ENCODE measurements at places on chromosomes 1 and 21.

DNA sequence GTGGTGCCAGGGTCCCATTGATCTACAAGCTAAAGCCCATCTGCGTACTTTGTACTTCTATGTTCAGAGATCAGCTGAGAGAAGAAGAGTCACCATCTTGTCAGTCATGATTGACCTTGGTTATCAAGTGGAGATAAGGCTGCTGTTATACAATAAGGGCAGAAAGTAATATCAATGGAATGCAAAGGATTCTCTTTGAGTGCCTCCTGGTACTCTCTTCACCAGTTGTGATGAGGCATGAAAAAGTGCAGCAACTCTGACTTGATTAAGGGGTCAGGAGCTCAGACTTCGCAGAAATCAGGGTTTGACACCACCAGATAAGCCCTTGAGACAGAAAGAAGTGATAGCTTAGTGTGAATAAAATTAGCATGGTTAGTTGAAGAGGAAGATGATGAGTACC, 25.7 kb upstream of the SYT14 start:
- no peak for DNase-seq

DNA sequence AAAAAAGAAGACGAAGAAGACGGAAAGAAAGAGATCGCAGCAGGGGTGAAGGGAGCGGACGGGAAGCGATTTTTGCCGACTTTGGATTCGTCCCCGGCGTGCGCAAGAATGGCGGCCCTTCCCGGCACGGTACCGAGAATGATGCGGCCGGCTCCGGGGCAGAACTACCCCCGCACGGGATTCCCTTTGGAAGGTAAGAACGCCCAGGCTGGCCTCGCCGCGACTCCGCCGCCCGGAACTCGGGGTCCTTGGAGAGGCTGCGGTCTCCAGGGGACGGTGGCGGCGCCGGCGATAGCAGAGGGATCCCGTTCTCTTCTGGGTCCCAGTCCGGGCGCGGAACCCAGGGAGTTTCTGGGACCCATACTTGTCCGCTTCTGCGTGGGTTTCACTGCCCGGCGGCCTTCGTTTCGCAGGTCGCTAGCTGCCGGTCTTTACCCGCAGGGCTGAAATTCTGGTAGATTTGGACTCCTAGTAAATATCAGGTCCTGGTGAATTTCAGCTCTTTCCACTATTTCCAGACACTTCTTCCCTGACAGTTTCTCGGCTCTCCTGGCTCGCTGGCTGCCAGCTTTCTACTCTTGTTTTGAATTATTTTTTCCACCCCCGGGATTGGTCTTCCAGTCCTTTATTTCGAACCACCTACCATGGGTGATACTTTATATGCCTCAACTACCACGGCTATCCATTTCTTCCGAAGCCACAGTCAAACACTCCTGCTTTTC, 1.0 kb downstream of the PAX7 start:
- DNase-seq: no peak

DNA sequence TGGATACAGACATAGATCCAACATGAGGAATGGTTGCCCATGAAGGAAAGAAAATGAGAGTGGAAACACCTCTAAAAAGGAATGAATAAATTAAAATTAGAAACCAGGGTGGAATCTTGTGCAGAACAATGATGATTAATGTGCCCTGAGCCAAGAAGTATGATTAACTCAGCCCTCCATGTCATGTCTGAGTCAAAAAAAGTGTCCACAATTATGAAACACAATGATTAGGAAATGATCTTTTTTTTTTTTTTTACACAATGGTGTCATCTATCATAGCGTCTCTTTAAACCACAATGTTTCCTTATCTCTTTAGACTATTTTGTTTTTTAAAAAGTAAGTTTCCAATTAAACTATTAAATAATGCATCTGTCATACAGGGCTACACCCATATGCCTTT, 78.9 kb upstream of the RAB4A start:
- DNase-seq: peak; percentile 60

DNA sequence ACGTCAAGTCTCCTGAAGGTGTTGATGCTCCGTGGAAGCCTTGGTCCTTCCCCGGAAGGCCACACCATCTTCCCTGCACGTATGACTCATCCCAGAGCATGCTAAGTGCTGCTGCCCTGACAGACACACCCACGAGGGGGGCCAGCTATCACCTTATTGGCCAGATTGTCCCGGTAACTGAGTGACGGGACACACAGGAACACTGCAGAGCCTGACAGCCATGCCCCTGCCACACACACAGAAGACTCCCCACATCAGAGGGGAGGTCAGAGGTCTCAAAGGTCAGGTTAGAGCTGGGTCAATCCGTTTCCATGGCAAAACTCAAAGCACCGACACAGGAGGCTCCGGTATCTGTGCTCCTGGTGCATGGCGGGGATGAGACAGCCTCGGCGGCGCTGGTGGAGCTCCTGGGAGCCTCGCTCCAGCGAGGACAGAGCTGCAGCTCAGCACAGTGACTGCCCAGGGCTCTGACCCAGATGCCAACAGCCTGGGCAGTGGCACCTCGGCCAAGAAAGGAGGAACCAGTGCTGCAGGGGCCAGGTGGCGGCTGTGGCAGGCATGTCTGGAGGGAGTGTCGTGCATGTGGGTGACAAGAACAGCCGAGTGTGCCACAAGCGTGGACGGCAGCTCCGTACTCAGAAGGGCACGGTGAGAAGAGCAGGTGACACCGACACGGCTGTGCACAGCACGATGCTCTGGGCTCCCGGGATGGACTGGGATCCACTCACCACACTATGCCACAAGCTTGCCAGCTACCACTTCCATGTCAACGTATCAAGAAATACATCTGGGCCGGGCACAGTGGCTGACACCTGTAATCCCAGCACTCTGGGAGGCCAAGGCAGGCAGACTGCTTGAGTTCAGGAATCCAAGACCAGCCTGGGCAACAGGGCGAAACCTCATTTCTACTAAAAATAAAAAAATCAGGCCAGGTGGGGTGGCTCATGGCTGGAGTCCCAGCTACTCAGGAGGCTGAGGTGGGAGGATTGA, 14.8 kb upstream of the TMEM240 start:
- peak; percentile 74 for DNase-seq

DNA sequence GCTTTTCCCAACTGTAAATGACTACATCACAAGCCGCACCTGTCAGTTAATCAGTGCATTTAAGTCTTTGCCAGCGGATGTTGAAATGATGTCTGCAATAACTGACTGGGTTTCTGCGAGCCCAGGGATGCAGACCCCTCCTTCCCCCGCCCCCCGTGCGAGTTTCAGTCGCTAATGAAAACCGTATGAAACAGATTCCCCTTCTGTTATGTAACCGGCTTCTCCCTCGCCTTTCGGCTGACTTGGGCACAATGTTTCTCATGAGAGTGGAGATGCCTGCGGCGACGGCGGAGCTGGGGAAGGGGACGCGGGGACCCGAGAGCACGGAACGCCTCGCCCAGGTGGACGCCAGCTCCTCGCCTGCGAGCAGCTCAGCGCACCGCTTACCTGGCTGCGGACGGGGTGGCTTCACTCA, 753 bp downstream of the KCNJ6 start:
- DNase-seq: no peak

DNA sequence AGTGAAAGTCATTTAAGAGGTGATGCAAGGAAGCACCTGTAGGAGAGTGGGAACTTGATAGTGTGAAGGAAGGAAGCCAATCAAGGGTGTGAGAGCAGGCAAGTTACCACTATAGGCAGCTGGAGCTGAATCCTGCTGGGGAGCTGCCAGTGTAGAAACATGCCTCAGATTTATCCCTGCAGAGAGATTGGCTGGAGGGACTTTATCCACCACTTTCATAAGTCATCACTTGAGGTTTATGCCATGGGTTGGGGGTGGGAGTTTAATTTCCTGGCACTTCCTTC, 443.6 kb downstream of the PLPP3 start:
- DNase-seq: no peak

DNA sequence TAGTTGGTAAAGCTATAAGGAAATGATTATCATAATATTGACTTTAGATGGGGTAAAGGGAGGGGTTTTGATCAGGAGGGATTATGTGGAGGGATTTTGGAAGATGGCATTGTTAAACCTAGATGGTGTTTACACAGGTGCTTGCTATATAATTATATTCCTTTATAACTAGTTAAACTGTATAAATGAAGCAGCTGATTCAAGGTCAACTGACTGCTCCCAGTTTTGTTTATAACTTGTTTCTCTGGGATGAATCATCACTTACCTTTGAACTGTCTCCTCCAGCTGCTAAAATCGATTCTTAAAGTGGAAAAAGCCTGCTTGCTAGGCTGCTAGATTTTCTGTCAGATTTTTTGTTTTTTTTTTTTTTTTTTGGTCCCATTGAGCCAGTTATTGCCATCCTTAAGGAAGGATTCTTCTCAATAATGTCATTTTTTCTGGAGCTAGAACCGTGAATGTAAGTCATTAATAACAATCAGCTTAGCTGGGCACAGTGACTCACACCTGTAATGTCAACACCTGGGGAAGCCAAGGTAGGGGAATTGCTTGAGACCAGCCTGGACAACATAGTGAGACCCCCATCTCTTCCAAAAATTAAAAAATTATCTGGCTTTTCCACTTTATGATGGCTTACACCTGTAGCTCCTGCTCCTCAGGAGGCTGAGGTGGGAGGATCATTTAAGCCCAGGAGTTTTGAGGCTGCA, 153.2 kb downstream of the PIK3R3 start:
- no peak for DNase-seq

DNA sequence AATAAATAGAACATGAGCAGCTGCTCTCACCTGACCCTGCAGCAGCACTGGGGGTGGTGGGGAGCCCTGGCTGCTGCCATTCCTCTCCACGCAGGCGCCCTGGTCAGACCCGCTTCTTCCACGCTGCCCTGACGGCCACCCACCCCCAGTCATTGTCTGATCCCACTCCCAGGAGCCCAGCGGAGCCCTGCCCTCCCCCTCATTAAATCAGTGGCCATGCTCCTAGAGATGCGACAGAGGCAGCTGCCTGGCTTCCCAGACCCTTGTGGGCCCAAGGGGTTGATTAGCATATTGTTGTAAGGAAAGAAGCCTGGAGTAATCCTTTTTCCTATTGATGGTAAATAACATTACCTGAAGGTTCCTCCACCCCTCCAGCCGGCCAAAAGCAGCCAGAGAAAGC, 301.5 kb downstream of the RRAGC start:
- DNase-seq: no peak

DNA sequence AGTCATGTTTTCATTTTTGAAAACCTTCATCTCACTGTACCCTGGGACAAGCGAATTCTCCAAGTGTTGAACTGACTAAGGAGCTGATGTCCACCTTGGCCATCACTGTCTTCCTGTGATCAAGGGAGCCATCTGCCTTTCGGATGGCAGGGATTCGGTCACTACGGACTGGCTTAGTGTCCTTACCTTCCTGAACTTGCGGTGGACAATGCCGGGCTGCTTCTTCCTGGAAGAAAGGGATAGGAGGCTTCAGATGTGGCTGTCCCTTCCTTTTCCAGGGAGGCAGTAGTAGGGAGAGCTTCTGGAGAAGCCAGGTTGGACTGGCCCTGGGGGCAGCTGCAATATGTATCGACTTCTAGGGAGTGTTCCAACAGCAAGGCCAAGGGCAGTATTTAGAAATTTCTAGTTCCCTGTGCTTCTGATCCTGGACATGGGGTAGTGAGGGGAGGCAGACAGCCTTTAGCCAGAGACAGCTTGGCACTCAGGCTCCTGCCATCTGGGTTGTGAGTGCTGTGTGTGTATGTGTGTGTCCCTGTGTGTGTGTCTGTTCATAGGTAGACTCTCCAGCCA, 114.6 kb downstream of the IER5 start:
- DNase-seq: no peak

- peak; percentile 80 for DNase-seq
These were observed 531 bp upstream of the HMGN2 start for GRCh38 chr1:26471498-26472319.

GRCh38 chr1:77543822-77544448, 138.5 kb downstream of the ZZZ3 start:
- peak; percentile 46 for DNase-seq

DNA sequence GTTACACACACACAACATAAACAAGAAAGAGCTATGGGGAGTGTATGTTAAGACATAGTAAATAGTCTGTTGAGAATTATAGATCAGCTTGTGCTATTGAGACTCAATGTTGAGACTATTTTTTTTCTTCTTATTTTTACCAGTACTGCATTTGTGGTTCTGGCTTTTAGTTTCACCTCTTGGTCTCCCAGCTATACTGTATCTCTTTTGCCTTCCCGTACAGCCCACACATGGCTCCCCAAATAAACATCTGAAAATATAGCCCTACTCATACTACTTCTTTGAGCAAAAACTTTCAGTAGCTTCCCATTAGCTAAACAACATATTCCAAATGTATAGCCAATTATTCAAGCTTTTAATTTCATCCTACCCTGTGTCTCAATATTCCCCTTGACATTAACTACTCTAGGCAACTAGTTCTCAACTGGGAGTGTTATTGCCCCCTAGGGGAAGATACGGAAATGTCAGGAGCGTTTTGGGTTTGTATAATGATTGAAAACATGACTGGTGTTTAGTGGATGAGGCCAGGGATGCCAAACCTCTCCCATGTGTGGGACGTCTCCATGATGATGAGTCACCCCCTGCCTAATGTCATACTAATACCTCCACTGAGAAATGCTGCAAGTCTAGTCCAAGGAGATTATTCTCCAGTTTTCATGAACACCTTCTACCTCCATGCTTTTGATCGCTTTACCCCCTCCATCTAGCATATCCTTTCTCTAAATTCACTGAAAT, 6.8 kb downstream of the RPE65 start:
- peak; percentile 72 for DNase-seq

GRCh38 chr1:70536708-70537366, 125.8 kb downstream of the CTH start:
- DNase-seq: peak; percentile 80

DNA sequence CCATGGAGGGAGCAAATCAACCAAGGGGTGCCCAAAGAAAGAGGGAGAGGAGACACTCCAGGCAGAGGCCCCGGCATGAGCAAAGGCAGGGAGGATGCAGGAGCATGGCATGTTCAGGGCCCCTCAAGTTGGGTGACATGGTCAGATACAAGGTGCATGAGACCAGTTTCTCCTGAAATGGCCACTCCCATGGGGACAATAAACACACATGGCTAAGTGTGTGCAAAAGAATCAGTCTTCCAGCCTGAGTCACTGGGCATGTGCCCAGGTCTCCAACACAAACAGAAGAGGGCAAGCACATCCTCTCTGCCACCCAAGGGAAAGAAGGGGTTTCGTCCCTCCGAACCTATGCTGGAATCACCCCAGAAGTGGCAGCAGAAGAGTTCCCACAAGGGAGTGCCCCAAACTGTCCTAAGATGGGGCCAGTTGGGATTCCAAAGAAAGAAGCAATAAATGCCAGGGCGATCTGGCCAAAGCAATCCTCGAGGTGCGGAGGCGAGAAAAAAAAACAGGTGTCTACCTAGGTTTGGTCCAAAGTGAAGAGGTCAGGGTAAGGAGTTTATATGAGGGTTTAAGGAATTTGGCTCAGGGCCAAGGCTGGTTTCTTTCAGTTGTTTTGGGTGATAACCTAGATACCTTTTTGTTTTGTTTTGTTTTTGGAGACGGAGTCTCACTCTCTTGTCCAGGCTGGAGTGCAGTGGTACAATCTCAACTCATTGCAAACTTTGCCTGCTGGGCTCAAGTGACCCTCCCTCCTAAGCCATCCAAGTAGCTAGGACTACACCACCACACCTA, 13.2 kb downstream of the CASP9 start:
- no peak for DNase-seq

DNA sequence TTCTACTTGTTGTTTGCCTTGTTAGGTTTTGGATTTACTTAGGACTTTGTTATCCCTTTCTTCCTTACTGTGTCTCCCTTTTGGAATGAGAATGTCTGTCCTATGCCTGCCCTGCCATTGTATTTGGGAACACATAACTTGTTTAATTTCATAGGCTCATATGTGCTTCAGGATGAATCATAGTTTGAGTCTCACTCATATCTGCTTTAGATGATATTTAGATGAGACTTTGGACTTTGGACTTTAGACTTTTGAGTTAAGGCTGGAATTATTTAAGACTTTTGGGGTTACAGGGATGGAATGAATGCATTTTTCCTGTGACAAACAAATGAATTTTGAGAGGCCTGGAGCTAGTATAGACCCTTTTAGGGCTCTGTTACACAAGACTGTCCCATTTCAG, 33.4 kb downstream of the PSMG1 start:
- no peak for DNase-seq

All from fibroblast of skin of back (primary cell).